ENCODE measurements at places on chromosomes 1 and 21.

- H3K27ac ChIP-seq = no peak overlapping the region
- H3K4me3 ChIP-seq = no peak overlapping the region
- no peaks in the 10 kb centered on the region for H3K36me3 ChIP-seq
- no peaks in the 10 kb centered on the region for H3K27me3 ChIP-seq
- H3K4me1 ChIP-seq = no peaks in the 10 kb centered on the region
These were observed 688.8 kb downstream of the PLA2G4A start for GRCh38 chr1:187517546-187517945.

- no peak overlapping the region for H3K4me3 ChIP-seq
- H3K4me1 ChIP-seq = peaks cover 12% of the 10 kb centered on the region
- H3K27ac ChIP-seq = no peak overlapping the region
- no peak for DNase-seq
These were observed 37.5 kb upstream of the PRDM2 start for GRCh38 chr1:13662493-13662892.

GRCh38 chr1:229448845-229449244 lies 15.0 kb upstream of the ACTA1 start:
- no peaks in the 10 kb centered on the region for H3K4me1 ChIP-seq
- H3K27ac ChIP-seq = no peak overlapping the region
- peaks cover 54% of the 10 kb centered on the region for H3K36me3 ChIP-seq
- H3K27me3 ChIP-seq = no peaks in the 10 kb centered on the region
- DNase-seq = no peak

DNA sequence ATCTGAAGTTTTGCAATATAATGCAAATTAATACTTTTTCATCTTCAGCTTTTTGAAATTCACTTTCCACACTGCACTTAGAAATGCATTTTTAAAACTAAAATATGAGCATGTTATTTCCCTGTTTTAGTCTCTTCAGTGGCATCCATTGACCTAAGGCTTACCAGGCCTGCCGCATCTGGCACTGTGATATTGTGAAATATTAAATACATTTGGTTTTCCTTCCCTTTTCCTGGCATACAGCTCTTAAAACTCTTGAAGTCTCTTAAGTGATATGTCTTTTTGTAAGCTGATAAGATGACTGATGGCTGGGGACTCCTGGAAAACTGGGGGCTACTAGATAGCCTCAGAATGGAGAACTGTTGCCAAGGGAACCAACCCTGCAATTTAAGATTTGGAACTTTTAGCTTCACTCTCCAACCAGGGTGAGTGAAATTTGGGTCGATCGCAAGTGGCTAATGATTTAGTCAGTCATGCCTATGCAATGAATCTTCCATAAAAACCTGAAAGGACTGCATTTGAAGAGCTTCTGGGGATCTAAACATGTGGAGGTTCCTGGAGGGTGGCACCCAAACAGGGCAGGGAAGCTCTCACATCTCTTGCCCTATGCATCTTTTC lies 75.5 kb upstream of the PDC start:
- no peaks in the 10 kb centered on the region for H3K36me3 ChIP-seq
- H3K4me1 ChIP-seq = no peaks in the 10 kb centered on the region
- H3K4me3 ChIP-seq = no peak overlapping the region
- H3K27ac ChIP-seq = no peak overlapping the region

DNA sequence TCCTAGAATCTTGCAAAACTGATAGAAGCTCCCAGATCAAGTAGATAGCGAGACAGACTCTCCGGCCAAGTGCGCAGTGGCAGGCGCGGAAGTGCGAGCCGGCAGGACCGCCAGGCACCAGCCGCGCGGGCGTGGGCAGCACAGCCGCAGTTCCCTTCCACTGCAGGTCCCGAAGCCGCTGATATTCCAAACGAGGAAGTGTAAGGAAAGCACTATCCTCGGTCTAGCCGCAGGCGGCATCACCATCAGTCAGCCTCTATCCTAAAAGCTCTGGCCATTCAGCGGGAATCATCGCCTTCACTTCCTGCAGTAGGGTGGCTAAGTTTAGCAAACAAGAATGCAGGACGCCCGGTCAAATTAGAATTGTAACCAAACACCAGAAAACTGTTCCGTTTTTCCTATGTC lies 710 bp downstream of the GLRX2 start:
- H3K27me3 ChIP-seq = no peaks in the 10 kb centered on the region
- H3K27ac ChIP-seq = peak overlapping the region; percentile 86
- peaks cover 6% of the 10 kb centered on the region for H3K36me3 ChIP-seq
- peak; percentile 34 for DNase-seq

DNA sequence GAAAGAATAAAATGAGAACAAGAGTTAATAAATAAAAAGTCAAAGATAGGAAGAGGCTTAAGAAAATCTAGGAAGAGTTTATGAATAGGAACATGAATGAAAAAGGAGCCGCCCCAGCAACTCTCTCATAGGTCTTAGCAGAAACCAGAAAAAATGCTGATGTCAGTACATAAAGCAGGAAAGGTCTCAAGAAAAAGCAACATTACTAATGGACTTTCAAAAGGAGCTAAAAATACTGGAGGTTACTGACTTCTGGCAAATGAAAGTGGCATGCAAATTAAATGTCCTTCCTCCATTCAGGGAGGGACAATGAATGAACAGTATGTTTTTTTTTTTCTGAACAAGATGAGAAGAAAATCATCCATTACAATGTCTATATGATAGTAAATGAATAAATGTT lies 387.6 kb downstream of the BRINP2 start:
- no peaks in the 10 kb centered on the region for H3K27me3 ChIP-seq
- no peak overlapping the region for H3K4me3 ChIP-seq
- H3K27ac ChIP-seq = no peak overlapping the region
- no peak for DNase-seq
- no peaks in the 10 kb centered on the region for H3K36me3 ChIP-seq

DNA sequence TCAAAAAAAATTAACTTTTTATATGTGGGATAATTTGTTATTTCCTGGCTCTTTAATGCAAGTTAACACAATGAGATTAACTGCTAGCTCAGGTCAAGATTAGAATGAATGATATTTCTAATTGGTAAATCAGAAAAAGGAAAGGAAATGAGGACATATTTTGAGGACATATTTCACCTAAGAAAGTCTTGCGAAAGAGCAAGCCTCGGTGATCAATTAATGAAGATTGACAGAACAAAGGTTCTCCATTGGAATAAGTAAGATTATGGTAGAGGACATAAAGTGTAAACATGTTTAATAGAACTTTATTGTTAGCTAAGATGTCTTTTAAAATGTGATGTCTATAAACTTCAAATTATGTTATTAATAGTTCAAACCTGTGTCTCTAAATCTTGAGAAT lies 1617.8 kb downstream of the KCNT2 start:
- H3K27me3 ChIP-seq = no peaks in the 10 kb centered on the region
- DNase-seq = no peak
- H3K27ac ChIP-seq = no peak overlapping the region
- no peaks in the 10 kb centered on the region for H3K36me3 ChIP-seq
- H3K4me1 ChIP-seq = no peaks in the 10 kb centered on the region
- no peak overlapping the region for H3K4me3 ChIP-seq

DNA sequence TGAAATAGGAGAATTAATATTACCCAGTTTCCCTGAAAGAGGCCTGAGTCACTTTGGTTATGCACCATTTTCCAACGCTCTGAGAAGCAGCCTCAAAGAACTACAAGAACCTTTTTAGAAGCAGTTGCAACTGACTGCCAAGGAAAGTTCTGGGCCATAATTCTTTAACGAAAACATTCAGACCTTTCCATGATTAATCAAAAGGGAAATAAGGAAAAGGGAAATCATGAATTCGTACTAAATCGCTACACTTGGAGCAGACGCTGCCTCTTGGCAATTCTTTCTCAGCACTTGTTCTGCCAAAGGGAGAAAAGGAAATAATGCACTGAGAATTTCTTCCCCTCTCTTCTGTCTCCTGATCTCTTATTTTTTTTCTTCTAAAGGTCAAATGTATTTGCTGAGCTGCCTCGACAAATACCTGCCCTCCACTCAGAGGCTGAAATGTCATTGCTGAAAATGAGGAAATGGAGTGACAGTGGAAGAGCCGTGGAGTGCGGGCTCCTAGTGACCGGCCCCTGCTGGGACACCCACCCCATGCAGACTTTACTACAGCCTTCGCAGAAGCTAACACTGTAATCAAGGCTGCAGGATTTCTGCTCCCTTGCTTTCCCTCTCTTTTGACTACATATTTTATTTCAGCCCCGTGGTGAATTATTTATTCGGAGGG lies 67.9 kb upstream of the GALNT2 start:
- peaks cover 2% of the 10 kb centered on the region for H3K27me3 ChIP-seq
- DNase-seq = no peak

GRCh38 chr1:202168861-202169260 lies 8.5 kb upstream of the PTPN7 start:
- H3K27ac ChIP-seq = no peak overlapping the region
- no peak for DNase-seq
- no peaks in the 10 kb centered on the region for H3K27me3 ChIP-seq
- no peaks in the 10 kb centered on the region for H3K36me3 ChIP-seq

- no peak for DNase-seq
- H3K27ac ChIP-seq = no peak overlapping the region
- no peaks in the 10 kb centered on the region for H3K36me3 ChIP-seq
- no peak overlapping the region for H3K4me3 ChIP-seq
- H3K4me1 ChIP-seq = peaks cover 13% of the 10 kb centered on the region
These were observed 93.9 kb downstream of the KCNJ15 start for GRCh38 chr21:38350684-38351083.

GRCh38 chr1:19625291-19625937 lies 18.7 kb upstream of the NBL1 start:
- no peak overlapping the region for H3K4me3 ChIP-seq
- peaks cover 31% of the 10 kb centered on the region for H3K36me3 ChIP-seq
- H3K27ac ChIP-seq = no peak overlapping the region
- DNase-seq = no peak
- H3K4me1 ChIP-seq = no peaks in the 10 kb centered on the region

DNA sequence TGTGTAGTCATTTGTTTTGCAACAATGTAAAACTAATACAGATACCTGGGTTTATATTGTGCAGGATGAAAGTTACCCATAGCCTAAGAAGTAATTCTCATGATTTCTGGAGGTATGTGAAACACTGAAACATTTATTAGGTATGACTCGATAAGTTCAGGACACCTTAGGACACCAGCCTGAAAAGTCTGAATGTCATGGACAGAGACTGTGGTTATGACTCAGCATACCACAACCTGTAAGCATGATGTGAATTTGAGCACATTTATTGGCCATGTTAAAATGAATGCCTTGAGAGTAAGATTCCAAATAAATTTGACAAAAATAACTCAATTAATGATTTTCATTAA lies 1471.7 kb upstream of the B3GALT2 start:
- H3K4me1 ChIP-seq = no peaks in the 10 kb centered on the region
- no peak overlapping the region for H3K4me3 ChIP-seq
- DNase-seq = no peak
- H3K36me3 ChIP-seq = no peaks in the 10 kb centered on the region

DNA sequence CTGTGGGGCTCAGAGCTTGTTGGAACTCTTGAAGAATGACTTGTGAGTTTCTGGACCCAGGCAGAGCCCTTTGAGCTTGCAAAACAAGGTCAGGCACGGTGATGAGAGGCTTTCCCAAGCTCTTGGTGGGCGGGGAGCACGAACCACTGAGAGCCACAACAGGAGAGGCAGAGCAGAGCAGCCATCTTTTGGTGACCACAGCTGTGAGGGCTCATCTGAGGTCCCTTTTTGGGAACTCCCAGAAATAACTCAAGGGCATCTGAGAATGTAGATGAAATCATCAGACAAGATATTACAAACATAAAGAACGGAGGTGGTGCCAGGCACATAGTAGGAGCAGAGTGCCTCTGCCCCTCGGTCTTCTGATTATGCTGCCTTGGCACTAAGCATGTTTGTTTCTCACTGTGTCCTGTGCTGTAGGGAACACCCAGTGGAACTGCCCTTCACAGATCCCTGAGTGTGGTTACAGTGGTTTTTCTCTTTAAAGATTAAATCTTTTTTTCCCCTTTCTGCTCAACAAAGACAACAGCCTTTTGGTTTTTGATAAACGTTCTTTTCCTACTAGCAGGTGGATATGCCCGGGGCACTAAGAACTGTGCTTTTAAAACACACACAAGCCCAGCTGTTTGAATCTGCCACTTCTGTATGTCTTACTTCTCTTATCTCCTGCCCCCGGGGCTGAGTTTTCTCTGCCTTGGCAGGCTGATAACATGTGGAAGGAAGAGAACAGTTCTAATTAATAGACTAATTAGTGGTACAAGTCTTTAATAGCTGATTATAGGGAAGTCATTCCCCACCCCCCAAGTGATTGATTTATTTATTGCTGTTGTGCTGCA lies 37.7 kb downstream of the CD34 start:
- no peaks in the 10 kb centered on the region for H3K36me3 ChIP-seq
- H3K27ac ChIP-seq = peak overlapping the region; percentile 82
- DNase-seq = peak; percentile 59
- H3K4me3 ChIP-seq = peak overlapping the region; percentile 61
- no peaks in the 10 kb centered on the region for H3K27me3 ChIP-seq

DNA sequence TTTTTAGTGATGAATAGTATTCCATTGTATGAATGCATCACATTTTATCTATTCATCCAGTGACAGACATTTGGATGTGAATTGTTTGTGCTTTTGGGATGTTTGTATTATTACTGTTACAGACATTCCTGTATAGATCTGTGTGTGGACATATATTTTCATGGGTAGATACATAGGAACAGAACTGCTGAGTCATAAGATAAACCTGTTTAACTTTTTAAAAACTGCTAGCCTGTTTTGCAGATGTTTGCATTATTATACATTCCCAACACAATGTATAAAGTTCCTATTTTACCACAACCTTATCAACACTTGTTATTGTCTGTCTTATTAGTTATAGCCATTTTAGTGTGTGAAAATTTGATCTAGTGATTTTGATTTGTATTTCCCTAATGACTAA lies 46.8 kb downstream of the TYW3 start:
- peaks cover 14% of the 10 kb centered on the region for H3K27me3 ChIP-seq
- no peak for DNase-seq
- no peaks in the 10 kb centered on the region for H3K4me1 ChIP-seq
- H3K27ac ChIP-seq = no peak overlapping the region
- no peak overlapping the region for H3K4me3 ChIP-seq
- no peaks in the 10 kb centered on the region for H3K36me3 ChIP-seq

DNA sequence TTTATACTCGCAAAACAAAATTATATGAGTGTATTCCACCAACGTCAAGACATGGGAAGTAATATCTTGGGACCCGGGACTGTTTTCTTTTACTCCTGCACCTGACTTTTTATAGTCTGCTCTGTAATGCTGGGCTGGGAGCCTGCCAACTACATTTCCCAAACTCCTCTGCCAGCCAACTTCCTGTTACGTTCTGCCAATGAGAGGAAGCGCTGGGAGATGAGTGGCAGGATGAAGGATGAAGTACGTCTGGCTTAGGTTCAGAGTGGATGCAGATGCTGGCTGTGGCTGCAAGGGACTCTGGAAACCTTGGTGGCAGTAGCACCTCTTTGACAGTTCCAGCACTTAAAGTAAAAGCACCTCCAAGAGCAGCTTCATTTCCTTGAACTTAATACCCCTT lies 59.6 kb downstream of the USP24 start:
- peaks cover 60% of the 10 kb centered on the region for H3K36me3 ChIP-seq
- H3K4me3 ChIP-seq = no peak overlapping the region
- DNase-seq = no peak
- H3K4me1 ChIP-seq = peaks cover 37% of the 10 kb centered on the region
- no peaks in the 10 kb centered on the region for H3K27me3 ChIP-seq
- H3K27ac ChIP-seq = peak overlapping the region; percentile 25

- H3K27ac ChIP-seq = no peak overlapping the region
- no peak for DNase-seq
- no peaks in the 10 kb centered on the region for H3K36me3 ChIP-seq
- H3K4me3 ChIP-seq = no peak overlapping the region
- H3K27me3 ChIP-seq = no peaks in the 10 kb centered on the region
These were observed 36.4 kb downstream of the VANGL1 start for GRCh38 chr1:115678141-115678540.

- H3K27me3 ChIP-seq = no peaks in the 10 kb centered on the region
- H3K36me3 ChIP-seq = peaks cover 5% of the 10 kb centered on the region
- H3K4me3 ChIP-seq = no peak overlapping the region
- DNase-seq = no peak
- H3K27ac ChIP-seq = no peak overlapping the region
- no peaks in the 10 kb centered on the region for H3K4me1 ChIP-seq
These were observed 26.9 kb upstream of the RGL1 start for GRCh38 chr1:183778045-183778444.
